NCI-H524 treated with DMSO at 0.1 percent for 48 hours (cell line): ENCODE measurements at places on chromosomes 7 and 10.

- DNase-seq, result no peak
Measured at GRCh38 chr7:105279688-105280007, 109.1 kb downstream of the SRPK2 start.

GRCh38 chr10:43036481-43037428 lies 40.1 kb upstream of the RET start:
- no peak for DNase-seq

DNA sequence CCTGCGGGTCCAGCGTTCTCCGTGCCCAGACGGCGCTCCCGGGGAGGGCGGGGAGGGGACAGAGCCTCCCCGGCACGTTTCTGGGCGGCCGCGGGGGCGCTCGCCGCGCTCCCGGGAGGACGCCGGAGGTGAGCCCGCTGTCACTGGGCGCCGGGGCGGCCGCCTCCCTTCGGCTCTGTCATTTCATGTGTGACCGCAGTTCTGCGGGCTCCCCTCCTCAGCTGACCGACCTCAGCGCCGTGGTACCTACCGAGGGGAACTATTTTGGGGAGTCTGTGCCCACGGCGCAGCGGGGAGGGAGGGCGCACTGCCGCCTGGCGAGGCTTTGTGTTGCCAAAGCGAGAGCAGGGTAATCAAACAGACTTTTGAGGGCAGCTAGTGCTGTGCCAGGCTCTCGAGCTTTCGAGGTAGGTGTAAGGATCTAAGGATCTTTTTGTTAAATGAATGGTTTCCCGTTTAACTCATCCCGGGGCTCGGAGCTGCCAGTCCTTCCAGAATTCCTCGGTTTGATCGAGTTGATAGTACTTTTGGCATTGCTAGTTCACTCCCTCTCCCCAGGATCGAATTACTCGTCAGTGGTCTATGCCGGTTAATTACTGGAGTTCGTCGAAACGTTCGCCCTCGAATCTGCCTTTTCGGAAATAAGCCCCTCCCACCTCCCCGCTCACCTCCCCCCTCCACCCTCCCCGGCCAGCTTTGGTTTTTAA lies 1.9 kb downstream of the ARID5B start:
- no peak for DNase-seq

DNA sequence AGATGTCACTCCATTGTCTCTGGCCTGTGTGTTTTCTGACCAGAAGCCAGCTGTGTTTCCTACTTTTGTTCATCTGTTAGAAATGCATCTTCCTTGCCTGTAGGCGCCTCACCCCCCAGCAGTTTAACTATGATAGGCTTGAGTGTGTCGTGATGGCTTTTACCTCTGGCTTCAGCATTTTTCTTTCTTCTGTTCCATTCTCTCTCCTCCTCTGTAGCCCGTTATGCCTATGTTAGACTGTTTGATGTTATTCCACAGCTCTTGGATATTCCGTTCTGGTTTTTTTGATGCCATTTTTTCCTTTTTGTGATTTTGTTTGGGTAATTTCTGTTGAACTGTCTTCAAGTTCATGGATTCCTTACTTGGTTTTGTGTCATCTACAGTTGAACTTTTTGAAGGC lies 17.9 kb downstream of the MMP21 start:
- no peak for DNase-seq

GRCh38 chr7:22445140-22445743 lies 54.7 kb downstream of the STEAP1B start:
- no peak for DNase-seq

- DNase-seq, result no peak
Measured at GRCh38 chr7:40749877-40750276, 615.1 kb downstream of the SUGCT start.

DNA sequence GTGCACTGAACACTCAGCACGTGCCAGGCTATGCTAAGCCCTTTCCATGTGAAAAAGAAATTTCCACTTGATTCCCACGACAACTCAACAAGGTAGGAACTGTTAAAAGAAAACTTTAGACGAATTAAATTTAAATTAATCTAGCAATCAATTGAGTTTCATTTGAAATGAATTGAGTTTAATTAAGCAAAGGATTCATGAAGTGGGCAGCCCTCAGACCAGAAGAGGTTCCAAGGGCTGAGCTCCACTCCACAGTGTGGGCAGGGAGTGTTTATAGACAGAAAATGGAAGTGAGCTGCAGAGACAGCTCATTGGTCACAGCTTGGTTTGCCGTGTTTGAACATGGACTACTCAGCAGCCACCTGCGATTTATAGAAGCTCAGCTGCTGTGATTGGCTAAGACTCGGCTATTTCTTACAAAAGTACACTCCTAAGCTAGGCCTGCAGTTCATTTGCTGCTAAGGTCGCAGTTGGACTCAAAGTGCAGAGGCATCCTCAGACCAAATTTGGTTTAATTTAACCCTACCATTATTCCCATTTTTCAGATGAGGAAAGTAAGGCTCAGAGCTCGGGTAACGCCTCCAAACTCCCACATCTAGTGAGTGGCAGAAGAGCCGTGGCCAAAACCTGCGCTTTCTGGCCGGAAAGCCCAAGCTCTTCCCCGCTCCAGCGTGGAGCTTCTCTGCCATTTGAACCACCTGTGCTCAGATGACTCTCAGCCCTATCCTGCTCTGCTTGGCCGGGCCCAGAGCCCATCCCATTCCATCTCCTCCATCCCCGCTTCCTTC lies 24.9 kb downstream of the CALML3 start:
- DNase-seq, result no peak

- DNase-seq, result no peak
Measured at GRCh38 chr7:102279537-102280400, 6.9 kb upstream of the SH2B2 start.

DNA sequence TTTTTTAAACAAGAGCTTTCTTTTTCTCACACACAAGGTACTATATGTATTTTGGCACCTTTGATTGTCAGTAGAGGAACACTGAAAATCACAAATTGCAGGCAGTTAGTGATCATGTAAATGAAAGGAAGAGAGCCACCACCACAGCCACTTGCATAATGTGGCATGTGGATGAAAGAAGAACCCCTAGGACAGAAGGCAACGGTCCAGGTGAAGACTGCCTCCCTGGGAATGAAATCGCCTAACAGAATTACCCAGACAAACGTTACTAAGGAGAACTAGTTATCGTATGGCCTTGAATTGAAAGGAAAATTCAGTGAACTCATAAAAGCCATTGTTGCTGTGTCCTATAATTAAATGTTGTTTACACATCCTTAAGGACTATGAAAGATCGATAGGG lies 41.2 kb upstream of the PTPRZ1 start:
- DNase-seq, result no peak
